Dermis blood vessel endothelial cell (primary cell): ENCODE measurements at places on chromosomes 16 and 17. TPM values are rescaled to one million over a fixed set of nuclear protein-coding genes. Genes with fewer than 3 reads are reported as not detected.

Gene DNAH2
- total RNA-seq: 0.42 TPM in 1 of 2 replicates, not detected in the other

Gene SNX20
- 0.34 and 0.70 TPM in 2 replicates for total RNA-seq

Gene SLC38A8
- not detected in 2 replicates for total RNA-seq

Gene PIP4K2B
- total RNA-seq: 55.3 and 76.7 TPM in 2 replicates

Gene RMI2
- total RNA-seq: 5.1 and 8.1 TPM in 2 replicates
